ENCODE measurements at places on chromosomes 5 and 9.

DNA sequence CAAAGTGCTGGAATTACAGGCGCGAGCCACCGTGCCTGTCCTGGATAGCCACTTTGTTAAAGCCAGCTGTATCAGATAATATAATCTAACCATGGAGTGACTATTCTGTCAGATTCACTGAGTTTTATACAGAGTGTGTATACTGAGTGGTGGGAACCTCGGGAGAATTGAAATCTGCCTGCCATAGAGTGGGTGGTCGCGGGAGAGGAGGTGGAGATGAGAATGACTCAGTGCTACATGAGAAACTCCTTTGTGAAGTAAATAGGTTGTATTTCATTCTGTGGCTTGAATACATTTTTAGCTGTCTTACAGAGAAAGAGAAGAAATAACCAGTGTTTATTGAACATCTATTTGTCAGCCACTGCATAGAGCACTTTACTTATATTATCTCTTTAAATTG, 26.4 kb downstream of the ATP6V0E1 start:
- DNase-seq, result no peak

DNA sequence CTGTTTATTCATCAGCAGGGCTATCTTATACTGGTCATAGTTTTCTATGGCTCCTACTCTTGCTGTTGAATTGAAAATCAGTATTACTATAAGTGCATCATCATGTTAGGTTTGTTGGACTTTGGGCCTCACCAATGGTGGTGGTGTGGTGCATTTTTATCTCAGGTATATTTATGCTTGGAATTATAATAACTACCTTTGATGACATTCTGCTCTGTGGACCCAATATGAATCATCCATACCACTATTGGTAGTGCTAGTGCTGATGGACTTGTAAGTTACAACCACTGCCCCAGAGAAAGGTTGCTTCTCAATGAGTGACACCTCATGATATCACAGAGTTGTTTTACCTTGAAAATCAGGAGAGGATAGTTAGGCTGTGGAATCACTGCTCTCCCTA, 28.0 kb downstream of the IL9 start:
- DNase-seq, result no peak

GRCh38 chr9:86242071-86242470, 17.4 kb downstream of the C9orf153 start:
- no peak for DNase-seq

- DNase-seq, result no peak
Observed at GRCh38 chr9:123478967-123479602, 123.1 kb downstream of the CRB2 start.

- no peak for DNase-seq
Observed at GRCh38 chr9:77961541-77961940, 70.1 kb downstream of the GNAQ start.

GRCh38 chr9:115229496-115229895, 111.5 kb upstream of the TNC start:
- DNase-seq, result no peak

- DNase-seq, result no peak
Observed at GRCh38 chr5:137935190-137935589, 45.9 kb downstream of the PKD2L2 start.

DNA sequence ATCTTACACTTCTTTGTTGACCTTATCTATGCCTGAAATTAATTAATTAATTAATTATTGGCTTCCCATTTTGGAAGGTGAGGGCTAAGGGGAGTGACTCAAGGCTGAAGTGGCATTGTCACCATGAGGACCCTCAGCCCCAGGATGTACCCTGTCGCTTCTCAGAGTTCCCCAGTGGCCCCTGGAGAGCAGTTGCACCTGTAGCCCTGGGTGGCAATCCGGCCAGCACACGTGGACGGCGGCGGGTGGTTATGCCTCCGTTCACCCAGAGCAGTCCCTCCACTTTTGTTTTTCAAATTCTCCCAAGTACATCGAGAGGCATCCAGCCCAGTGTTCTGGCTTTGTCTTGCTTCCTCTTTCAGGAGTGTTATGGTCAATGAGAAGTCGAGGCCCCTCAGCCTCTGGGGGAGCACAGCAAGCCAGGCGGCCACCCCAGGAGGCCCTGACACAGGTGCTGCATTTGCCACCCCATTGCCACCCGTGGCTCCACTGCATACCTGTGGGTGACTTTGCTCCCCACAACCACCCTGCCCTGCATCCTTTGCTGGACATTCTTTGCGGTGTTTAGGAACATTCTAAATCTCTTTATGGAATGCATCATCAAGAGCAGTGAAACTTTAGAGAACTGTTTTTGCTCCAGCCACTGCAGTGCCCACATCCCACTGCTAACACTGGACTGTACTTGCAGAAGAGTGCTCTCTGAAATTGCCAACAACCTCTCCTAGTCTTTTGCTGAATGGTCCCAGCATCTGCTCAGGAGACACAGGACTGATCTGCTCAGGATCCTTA, 11.5 kb upstream of the IRX2 start:
- DNase-seq, result no peak

DNA sequence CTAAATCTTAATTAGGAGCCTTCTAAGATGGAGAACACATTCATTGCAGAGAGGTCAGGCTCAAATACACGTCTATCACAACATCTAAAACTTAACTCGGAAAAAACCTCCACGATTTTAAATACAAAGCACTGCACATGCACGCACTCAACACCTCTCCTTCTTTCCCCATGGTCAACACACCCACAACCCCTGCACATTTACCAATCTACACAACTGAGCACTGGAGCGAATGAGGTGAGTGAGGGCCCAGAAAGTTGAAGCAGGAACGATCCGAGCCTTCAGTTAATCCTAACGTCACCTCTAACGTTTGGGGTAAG, 278 bp upstream of the NIPSNAP3A start:
- DNase-seq, result no peak

DNA sequence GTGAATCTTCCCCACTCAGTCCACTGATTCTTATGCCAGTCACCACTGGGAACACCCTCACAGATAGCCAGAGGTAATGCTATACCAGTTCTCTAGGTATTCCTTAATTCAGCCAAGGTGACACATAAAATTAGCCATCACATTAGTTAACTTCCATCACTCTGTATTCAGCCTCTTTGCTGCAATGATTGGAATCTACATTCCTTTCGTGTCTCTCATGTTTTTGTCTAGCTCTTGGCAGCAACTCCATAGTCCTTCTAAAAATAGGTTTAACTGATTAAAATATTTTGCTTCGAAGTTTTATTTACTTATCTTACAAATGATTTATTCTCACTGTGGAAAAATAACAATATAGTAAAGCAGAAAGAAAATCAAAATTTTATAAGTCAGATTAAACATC, 19.6 kb upstream of the RNF20 start:
- no peak for DNase-seq

DNA sequence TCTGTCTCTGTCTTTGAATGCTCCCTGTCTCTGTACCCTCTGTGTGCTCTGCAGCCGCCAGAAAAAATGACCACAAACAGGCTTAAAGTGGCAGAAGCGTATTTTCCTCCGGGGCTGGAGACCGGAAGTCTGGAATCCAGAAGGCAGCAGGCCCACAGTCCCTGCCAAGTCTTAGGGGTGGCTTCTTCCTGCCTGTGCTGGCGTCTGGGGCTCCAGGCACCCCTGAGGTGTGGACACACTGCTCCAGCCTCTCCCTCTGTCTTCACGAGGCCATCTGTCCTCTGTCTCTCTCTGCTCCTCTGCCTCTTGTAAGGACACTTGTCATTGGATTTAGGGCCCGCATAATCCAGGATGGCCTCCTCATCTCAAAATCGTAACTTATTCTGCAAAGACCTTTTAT, 298.4 kb upstream of the IRX4 start:
- no peak for DNase-seq

GRCh38 chr5:151243564-151243963, 9.4 kb upstream of the GM2A start:
- no peak for DNase-seq

- no peak for DNase-seq
Observed at GRCh38 chr9:80605129-80605528, 1033.4 kb downstream of the TLE4 start.
